ENCODE measurements at places on chromosomes 5 and 9.

- no peak for DNase-seq
These were observed 28.8 kb downstream of the FAM163B start for GRCh38 chr9:133580419-133580738.

DNA sequence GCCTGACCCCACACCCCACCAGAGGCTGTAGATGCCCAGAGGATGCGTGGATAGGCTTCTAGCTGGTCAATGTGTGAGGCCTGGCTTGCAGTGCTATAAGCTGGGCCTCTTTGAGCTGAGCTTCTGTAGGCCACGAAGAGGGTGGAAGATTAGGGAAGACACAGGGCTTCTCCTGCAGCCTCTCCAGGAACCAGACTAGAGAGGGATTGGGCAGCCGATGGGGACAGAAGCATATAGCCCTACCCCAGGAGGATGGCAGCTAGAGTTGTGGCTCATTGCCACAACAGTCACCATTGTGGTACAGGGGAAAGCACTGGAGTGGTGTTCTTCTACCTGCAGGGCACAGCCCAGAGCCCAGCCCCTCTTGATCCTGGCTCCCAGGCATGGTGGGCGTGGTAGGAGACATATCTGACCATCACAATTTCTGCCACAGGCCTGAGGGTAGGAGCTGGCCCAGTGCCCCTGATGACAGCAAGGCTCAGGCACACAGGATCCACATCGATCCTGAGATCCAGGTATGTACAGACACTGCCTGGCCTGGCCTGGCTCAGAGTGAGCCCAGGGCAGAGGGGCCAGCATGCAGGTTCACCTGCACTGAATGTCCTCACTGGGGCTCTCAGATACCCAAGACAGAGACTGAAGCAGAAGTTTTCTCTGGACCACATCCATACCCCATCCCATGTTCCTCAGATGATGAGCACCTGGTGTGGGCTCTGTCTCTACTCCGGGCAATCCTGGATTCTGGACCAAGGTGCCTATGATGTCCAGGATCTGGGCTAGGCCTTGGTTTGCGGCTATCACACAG, 8.7 kb downstream of the PDLIM4 start:
- peak; percentile 72 for DNase-seq

GRCh38 chr5:124651663-124652513, 94.6 kb downstream of the ZNF608 start:
- no peak for DNase-seq

DNA sequence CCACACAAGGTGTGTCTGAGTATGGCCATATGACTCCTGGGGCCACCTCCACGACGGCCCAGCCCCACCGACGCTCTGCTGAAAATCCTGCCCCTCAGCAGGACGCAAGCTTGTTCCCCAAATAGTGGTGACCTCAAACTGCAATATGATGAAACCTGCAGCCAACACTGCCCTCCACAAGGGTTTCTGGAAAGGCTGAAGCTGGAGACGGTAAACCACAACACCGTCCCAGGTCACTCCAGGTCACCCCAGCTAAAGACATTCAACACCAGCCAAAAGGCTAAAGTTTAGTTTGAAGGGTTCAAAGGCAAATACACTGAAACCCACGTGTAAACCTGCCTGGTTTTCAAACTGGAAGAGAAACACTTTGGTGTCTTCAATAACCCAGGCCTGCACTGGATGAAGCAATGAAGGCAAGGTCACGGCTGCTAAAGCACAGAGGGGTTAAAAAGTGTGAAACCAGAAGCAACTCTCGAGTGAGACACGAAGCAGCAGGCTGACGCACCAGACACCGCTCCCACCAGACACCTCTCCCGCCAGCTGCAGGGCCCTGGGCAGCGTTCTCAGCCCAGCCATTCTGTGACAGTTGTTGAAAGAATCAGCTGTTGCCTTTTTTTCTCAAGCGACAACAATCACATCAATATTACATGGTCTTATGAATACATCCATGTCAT, 1.8 kb upstream of the LHX3 start:
- no peak for DNase-seq

- no peak for DNase-seq
These were observed 1.5 kb upstream of the TIFAB start for GRCh38 chr5:135453613-135454012.

GRCh38 chr5:40374853-40375252, 304.9 kb upstream of the PTGER4 start:
- DNase-seq: no peak

DNA sequence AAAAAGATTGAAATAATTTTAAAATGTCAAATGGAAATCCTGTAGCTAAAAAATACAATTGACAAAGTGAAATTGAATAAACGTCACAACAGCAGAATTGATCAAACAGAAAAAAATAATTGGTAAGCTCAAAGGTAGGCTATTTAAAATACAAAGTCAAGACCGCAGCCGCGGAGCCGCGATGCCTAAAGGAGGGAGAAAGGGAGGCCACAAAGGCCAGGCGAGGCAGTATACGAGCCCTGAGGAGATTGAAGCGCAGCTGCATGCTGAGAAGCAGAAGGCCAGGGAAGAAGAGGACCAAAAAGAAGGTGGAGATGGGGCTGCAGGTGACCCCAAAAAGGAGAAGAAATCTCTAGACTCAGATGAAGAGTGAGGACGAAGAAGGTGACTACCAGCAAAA, 1068.5 kb upstream of the COX7C start:
- DNase-seq: no peak

GRCh38 chr9:37449862-37450632, 15.2 kb downstream of the ZBTB5 start:
- DNase-seq: no peak

GRCh38 chr9:27929841-27930240, 356.6 kb upstream of the C9orf72 start:
- DNase-seq: no peak

GRCh38 chr9:114682846-114683245, 854 bp upstream of the TEX48 start:
- DNase-seq: no peak

DNA sequence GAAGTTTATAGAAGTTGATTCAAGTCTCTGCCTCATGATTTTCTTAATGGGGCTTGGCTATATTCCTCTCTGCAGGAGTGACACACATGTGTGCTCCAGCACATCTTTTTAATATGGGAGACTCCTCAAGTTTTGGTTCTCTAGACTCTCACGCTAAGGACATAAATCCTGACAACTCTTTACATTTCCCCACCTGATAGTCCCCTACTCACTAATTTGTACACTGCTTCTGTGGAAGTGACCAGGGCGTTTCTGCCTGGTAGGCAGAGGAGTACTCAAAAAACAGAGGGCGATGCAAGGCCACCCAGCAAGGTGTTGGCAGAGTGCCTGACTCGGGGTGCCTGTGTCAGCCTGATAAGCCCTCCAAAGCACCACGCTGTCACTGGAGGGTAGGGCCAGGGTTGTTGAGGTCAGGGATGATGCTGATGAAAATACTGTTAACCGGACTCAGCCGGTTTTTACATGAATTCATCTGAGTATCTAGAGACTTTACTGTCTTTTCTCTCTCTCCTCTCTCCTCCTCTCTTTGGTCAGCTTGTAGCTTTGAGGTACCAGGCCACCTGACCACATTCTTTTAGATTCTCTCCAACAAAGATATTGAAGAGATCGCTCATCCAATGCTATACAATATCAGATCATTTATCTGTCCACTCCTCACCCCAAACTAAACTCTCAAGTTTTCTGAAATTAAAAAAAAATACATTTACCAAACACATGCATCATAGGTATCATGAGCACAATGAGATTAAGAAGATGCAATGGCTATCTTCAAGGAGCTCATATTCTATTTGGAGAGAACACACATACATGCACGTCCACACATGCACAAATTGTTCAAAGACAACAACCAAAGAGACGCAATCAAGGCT, 205.2 kb downstream of the PIK3R1 start:
- no peak for DNase-seq

DNA sequence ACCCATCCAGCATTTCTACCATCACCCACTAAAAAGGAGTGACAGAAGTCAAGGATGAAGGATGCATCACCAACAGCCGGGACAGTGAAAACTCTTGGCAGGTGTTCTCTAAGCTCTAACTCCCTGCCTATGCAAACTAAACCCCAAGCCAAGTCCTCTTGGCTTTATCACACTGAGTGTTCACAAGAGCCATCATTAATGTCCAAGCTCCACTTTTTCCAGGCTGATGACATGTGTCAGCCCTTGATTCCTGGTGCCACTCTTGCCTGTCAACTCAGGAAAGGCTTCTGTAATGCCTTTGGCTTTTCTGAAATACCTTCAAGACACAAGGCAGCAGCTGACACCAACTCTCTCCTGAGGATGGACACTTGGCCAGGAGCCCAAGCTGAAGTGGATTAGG, 86.9 kb downstream of the NR6A1 start:
- DNase-seq: no peak

DNA sequence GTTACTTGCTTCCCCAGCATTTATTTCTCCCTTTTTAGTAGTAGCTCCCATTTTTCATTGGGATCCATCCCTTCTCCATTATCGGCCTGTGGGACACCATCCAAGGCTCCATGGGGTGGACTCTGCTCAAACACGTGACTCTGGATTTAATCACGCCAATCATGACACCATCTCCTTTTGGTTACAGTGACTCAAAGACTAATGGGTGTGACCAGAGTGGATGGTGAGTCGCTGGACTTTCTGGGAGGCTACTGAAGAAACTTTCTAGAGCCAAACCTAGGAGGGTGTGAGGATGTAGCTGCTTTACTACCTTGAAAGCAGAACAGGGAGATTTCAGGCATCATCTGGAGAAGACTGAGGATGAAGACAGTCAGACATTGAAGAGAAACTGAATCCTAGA, 93.1 kb downstream of the PJA2 start:
- no peak for DNase-seq

- no peak for DNase-seq
These were observed 50.7 kb downstream of the ICE1 start for GRCh38 chr5:5473226-5473625.

GRCh38 chr9:132239999-132240840, 78.4 kb downstream of the NTNG2 start:
- DNase-seq: no peak

- DNase-seq: no peak
These were observed 47.5 kb downstream of the TENT4A start for GRCh38 chr5:6760686-6761085.

DNA sequence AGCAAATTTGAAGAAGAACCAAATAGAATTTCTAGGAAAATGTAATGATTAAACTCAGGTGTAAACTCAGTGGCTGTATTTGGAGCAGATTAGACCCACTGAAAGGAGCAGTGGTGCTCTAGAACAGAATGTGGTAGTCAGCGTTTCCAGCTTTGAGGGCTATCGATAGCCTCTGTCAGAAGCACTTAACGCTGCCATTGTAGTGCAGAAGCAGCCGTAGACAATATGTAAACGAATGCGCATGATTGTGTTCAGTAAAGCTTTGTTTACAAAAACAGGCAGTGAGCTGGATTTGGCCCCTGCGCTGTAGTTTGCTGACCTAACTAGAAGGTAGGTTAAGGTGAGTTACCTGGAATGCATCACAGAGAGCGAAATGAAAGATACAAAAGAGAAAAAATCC, 72.0 kb downstream of the FAM78A start:
- no peak for DNase-seq

GRCh38 chr5:171614971-171615653, 170.5 kb upstream of the SMIM23 start:
- DNase-seq: no peak

GRCh38 chr5:22665801-22666200, 187.3 kb downstream of the CDH12 start:
- DNase-seq: no peak

GRCh38 chr9:14780251-14780650, 57.7 kb upstream of the CER1 start:
- no peak for DNase-seq

- DNase-seq: no peak
These were observed 37.1 kb downstream of the TENT4A start for GRCh38 chr5:6750142-6750840.

DNA sequence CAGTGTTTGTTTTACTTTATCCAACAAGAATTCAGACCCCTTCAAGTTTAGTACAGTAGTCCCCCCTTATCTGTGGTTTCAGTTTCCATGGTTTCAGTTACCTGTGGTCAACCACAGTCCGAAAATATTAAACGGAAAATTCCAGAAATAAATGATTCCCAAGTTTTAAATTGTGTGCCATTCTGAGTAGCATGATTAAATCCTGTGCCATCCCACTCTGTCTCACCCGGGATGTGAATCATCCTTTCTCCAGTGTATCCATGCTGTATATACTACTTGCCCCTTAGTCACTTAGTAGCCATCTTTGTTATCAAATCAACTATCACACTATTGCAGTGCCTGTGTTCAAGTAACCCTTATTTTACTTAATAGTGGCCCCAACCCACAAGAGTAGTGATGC, 153.8 kb upstream of the RASA1 start:
- DNase-seq: no peak

DNA sequence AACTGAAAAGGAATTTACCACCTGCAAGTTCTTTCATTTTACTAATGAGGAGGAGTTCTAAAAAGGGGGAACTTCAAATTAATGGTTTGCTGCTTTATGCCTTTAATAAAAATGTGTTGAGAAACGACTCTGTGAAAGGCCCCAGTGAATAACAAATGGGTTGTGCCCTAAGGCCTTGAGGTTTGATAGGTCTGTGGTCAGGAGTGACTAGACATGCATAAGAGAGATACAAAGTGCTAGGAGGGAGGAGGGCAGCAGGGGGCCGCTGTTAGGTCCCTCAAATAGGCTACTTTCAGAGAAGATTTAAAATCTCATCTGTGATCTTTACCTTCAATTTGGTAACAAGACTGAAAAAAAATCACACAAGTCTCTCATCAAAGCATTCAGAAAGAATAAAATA, 58.3 kb downstream of the FAM81B start:
- DNase-seq: no peak

- DNase-seq: no peak
These were observed 15.2 kb upstream of the HOMER1 start for GRCh38 chr5:79529110-79529509.

GRCh38 chr5:58239731-58240130, 220.2 kb downstream of the PLK2 start:
- no peak for DNase-seq

- DNase-seq: no peak
These were observed 47.8 kb downstream of the C9orf152 start for GRCh38 chr9:110160123-110160522.

DNA sequence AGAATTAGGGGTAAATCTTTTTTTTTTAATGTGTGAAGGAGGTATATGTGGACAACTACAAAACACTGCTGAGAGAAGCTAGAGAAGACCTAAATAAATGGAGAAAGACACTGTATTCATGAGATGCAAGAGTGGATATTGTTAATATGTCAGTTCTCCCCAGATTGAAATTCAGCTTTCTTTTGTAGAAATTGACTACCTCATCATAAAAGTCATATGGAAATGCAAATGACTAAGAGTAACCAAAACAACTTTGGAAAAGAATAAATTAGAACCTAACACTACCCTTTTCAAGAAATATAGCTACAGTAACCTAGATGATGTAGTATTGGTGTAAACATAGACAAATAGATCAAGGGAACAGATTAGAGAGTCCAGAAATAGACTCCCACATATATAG, 400.7 kb downstream of the ADGRV1 start:
- DNase-seq: no peak
